ENCODE measurements at places on chromosomes 1 and 21.

DNA sequence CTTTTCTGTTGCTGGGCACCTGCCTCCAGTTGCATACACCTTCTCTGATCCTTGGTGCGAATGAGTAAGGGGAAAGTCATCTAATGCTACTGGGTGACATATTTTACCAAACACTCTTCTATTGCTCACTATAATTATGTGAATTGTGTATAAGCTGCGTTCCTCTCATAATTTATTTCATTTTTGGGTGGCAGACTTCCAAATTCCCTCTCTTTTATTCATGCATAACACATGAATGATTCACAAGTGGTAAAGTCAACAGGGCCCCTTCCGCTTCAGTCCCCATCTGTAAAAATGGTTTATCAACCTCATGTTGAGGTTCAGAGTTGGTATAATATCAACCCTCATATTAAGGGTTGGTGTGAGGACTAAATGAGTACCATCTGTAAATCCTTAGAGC lies 3.2 kb upstream of the QSOX1 start:
- DNase-seq, result peak; percentile 77

GRCh38 chr1:98931128-98931835 lies 73.4 kb downstream of the PLPPR5 start:
- DNase-seq, result no peak

DNA sequence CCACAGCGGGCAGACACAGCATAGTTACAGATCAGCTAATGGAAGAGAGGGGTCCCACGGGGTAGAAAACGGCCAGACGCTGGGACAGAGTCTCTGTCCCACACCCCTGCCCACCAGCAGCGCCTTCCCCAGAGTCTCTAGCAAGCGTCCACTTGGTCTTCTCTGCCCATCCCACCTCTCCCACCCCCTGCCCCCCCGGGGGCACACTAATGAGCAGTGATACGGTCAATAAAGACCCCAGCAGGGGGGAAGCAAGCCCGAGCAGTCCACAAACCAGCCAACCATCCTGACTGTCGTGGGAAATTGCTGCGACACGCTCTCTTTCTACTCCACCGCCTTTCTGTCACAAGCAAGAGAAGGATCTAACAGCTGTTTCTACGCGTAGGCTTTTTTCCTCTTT lies 374.7 kb downstream of the NPHP4 start:
- no peak for DNase-seq

GRCh38 chr1:241999026-241999425 lies at the start of gene MAP1LC3C:
MAP1LC3C (minus strand) TSS chr1:241999098; CDS start chr1:241999008, 90 bp downstream.
- no peak for DNase-seq

GRCh38 chr1:228095161-228095560 lies 8.0 kb downstream of the C1orf35 start:
- DNase-seq, result no peak

GRCh38 chr1:201648066-201648906 lies 109.4 kb downstream of the NAV1 start:
- no peak for DNase-seq

DNA sequence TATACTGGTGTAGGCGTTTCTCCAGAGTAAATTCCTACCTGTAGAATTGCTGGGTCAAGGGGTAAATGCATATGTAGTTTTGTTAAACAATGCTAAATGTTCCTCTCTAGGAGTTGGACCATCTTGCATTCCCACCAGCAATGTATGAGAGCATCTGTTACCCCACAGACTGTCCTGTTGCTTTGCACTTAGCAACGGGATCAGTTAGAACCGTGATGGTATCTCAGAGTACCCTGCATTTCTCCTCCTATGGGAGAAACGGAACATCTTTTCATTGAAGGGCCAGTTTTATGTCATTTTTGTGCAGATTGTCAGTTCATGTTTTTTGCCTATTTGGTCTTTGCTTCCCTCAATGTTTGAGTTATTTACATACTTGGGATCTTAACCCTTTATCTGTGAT lies 18.0 kb upstream of the RIPPLY3 start:
- DNase-seq, result no peak

DNA sequence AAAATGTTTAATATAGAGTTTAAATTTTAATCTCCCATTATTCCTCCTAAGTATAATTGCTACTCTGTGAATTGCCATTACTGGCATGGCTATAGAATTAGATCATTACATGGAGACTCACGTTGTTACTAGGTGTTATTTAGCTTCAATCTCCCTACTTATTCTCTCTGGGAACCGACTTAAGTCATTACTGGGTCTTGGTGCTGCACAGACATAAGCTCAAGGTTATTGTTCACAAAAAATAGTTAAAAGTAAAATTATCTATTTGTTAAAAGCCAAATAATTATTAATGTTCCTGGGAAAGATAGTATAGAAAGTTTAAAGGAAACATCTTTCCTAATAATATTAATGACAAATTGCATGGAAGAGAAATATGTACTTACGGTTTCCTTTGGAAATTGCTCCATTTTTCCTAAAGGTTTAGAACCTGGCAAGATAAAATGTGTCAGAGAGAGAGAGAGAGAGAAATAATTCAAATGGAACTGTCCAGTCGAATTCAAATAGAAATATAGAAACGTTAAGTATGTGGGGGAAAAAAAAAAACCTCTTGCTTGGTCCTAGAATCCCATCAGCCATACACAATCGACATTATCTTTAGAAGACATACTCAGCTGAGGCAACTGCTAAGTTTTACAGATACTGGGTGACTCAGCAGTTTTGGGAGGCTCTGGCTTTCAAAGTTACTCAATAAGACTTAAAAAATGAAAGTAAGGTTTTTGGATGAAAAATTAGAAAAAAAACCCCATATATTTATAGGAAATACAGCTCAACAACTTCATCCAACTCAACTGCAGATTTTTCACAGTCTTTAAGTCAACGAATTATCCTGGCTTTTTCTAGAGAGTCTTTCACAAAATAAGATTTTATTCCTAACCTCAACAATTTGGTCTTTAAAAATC lies at the start of gene SPTA1:
Gene SPTA1, minus strand, starts transcription at position 605 of the 899 bp plus-strand sequence. Its CDS starts 198 bp downstream, at position 407.
- DNase-seq, result no peak

GRCh38 chr1:80384083-80384830 lies 1377.7 kb upstream of the ADGRL4 start:
- DNase-seq, result no peak

DNA sequence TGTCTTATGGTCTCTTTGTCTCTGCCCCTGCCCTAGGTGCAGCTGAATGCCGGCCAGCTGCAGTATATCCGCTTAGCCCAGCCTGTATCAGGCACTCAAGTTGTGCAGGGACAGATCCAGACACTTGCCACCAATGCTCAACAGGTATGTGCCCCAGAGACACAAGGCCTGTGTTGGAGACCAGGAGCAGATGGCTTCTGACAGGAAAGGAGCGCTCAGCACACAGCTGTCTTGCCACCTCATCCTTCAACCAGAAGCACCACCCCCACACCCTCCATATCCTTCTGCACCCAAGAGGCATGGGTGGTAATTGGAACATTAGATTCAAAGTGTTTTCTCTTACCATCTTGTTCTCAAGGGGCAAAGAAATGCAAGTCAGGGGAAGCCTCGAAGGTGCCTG lies 17.0 kb upstream of the KCNQ4 start:
- DNase-seq, result no peak

GRCh38 chr21:45867041-45867666 lies 114.4 kb upstream of the COL6A1 start:
- no peak for DNase-seq

DNA sequence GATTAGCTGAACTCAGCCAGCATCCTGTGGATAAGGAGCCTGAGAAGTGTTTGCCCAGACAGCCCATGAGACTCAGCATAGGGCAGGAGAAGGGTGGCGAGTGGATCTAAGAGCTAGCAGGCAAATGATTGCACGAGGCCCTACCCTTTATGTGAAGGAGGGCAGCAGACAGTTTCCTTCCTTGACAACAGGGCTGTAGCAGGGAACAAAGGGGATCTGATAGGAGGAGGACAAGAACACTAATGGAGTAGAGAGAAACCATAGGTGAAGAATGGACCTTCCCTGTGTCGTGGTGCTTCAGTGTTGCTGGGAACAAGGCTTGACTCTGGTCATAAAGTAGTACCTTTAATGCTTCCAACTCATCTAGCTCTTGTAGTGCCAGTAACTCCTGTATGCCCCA lies 84.3 kb downstream of the PGM1 start:
- no peak for DNase-seq

- no peak for DNase-seq
These were observed 144.0 kb upstream of the NRIP1 start for GRCh38 chr21:15208786-15209185.

GRCh38 chr1:174916846-174917245 lies 82.9 kb upstream of the CACYBP start:
- no peak for DNase-seq

DNA sequence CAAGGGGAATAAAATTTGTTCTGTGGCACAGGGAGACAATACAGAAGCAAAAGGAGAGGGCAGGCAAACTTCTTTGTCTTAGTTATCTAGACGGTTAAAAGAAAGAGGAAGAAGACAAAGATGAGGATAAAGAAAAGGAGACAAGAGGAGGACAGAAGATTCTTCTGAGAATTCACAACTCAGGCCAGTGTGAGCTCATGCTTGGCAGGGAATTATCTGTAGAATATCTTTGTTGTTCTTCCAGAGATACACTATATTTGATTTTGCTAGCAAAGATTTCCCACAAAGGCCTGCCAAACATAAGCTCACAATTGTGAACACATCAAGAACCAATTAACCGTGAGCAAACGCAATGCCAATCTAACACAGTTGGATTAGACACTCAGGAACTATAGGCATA lies 21.4 kb downstream of the SLC16A1 start:
- no peak for DNase-seq

DNA sequence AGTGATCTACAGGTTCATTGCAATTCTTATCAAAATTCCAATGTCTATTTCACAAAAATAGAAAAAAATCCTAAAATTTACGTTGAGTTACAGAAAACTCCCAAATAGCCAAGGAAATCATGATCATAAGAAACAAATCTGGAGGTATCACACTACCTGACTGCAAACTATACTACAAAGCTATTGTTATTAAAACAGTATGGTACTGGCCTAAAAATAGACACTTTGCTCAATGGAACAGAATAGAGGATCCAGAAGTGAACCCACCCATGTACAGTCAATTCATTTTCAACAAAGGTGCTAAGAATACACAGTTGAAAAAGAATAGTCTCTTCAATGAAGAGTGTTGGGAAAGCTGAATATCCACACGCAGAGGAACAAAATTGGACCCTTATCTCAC lies 30.2 kb downstream of the GBP2 start:
- no peak for DNase-seq

- no peak for DNase-seq
These were observed 38.4 kb downstream of the PIK3CD start for GRCh38 chr1:9689971-9690381.

Data from AG04449 (cell line).